ENCODE measurements at places on chromosomes 12 and 14.

GRCh38 chr12:32201976-32202375, 95.3 kb downstream of the BICD1 start:
- no peak for DNase-seq

GRCh38 chr12:29695026-29695425, 88.7 kb downstream of the TMTC1 start:
- DNase-seq: no peak

DNA sequence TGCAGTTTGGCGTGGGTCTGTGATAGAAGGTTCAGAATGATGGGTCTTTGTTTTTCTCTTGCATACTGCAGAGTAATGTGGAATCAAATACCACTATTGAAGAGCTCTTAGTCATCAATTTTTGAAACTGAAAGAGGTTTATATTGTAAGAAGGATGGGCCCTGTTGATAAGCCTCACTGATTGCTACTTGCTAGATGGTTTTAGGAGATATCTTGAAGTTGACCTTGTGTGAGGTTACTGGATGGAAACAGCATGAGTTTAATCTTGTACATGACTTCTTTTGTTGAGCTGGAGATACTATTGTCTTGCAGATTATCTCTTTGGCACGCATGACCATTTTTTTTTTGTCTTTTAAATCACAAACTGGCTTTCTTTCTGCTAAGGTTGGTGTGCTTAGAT, 13.8 kb downstream of the BICD1 start:
- no peak for DNase-seq

GRCh38 chr14:64465831-64466554, 694 bp downstream of the AKAP5 start:
- peak; percentile 58 for DNase-seq

GRCh38 chr14:85535321-85535720, 5.4 kb downstream of the FLRT2 start:
- no peak for DNase-seq

- no peak for DNase-seq
Measured at GRCh38 chr14:104925214-104925854, 655 bp downstream of the PLD4 start.

DNA sequence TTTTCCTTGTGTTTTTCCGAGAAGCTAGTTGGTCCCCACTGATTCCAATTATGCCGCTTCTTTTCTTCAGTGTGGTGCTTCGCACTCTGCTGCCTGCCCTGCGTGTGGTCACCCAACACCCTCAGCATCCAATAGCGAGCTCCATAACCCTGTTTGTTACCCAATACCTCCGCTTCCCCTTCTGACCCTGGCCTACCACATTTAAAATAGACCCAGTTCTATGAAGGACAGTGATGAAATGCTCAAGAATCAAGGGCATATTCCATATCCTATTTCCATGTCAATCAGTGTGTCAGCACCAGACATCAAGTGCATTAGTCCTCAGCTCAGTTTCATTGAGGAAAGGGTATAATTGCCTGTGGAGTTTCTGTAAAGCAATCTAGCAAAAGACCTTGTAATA, 9.5 kb downstream of the NDRG2 start:
- DNase-seq: no peak

- DNase-seq: no peak
Measured at GRCh38 chr12:78888568-78888967, 24.0 kb downstream of the SYT1 start.

DNA sequence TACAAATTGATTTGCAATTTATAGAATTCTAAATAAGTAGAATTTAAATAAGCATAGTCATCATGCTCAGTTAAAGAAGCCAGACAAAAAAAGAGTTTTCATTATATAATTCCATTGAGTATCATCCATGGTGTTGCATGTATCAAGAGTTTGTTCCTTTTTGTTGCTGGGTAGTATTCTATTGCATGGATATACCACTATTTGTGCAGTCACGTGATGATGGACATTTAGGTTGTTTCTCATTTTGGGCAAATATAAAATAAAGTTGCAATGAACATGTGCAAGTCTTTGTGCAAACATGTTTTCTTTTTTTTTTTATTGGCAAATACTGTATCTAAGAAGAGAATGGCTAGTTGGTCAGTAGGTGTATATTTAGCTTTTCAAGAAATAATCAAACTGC, 186.2 kb upstream of the FRMD6 start:
- no peak for DNase-seq

DNA sequence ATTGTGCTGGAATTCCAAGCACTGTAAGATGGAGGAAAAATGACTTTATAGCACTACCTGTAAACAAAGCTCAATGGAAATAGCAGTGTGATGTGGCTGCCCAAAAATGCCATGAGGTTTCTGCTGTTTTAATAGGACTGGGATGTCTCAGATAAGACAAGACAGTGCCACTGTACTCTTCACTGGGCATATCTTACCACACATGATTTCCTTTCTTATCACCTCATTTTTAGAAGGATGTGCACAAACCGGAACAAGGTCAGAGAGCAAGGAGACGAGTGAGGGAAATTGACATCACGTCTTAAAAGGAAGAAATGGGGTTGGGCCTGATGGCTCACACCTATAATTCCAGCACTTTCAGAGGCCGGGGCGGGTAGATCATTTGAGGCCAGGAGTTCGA, 38.4 kb upstream of the FGD4 start:
- no peak for DNase-seq

DNA sequence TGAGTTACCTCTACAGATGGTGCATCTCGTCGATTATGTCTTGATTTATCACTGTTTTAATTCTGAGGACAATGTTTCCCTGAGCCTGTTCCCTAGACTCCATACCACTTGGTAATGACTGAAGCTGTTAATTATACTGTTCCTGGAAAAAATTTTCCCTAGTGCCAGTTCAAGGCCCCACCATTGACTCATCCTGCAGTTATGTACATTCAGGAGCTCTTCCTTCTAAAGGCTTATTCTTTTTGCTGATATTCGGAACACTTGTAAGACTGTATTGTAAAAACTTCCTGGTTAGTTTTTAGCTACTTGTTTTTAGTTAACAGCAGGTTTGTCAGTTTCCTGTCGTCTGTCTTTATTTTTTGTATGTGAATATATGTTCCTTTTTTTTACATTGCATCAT, 30.4 kb upstream of the PPP2R5E start:
- DNase-seq: peak; percentile 11

GRCh38 chr12:110280392-110280778, 662 bp upstream of the ATP2A2 start:
- DNase-seq: no peak

DNA sequence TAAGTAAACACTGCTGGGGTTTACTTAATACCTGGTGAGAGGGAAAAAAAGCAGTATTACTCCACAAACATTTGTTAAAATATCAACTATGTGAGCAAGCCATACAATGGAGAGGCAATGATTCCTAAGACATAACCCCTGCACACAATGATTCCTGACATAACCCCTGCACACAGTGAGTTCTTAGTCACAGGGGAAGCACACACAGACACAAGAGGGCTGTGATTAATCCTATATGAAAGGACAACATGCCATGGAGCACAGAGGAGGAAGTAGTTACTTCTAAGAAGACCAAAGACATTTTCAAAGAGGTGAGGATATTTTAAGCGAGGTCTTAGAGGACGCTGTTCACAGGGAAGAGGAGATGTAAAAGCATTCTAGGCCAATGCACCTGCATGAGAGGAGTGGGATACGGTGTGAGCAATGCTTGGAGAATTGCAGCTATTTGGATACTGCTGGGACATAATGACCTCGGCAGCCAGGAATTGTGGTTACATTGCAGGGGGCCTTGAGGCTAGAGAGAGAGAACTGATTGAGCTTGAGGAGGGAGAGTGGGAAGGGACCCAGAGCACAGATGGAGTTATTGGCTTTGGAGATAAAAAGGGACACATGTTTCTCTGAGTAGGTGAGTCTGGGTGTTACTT, 211.9 kb downstream of the APAF1 start:
- no peak for DNase-seq

- no peak for DNase-seq
Measured at GRCh38 chr12:77882709-77883108, 52.0 kb downstream of the NAV3 start.

GRCh38 chr12:77343291-77343690, 277.9 kb upstream of the E2F7 start:
- no peak for DNase-seq

DNA sequence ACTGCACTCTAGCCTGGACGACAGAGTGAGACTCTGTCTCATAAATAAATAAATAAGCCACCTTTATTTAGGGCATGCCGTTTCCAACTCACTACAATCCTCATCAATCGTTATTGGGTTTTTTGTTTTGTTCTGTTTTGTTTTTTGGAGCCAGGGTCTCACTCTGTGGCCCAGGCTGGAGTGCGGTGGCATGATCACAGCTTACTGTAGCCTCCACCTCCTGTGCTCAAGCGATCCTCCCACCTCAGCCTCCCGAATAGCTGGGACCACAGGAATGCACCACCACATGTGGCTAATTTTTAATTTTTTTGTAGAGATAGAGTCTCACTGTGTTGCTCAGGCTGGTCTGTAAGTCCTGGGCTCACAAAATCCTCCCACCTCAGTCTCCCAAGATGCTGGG, 3.6 kb upstream of the ANAPC5 start:
- DNase-seq: no peak

DNA sequence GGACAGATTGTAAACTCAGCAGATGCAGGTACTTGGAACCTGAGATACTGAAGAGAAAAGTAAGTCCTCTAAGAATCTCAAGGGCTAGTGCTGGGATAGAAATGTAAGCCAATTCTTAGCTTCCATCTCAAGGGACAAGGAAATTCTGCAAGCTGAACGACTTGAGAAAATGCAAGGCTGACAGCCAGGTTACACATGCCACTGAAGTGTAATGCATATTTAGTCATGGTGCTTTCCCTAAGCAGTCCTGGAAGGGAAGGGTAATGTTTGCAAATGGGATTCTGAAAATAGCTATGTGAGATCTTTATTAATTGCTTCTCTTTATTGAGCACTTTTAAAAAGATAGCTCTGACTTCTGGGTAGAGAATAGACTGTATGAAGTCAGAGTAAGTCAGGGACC, 402.7 kb upstream of the SEL1L start:
- DNase-seq: no peak

GRCh38 chr12:33533527-33533926, 93.9 kb upstream of the SYT10 start:
- DNase-seq: no peak

GRCh38 chr12:130126023-130126432, 36.2 kb upstream of the FZD10 start:
- no peak for DNase-seq

DNA sequence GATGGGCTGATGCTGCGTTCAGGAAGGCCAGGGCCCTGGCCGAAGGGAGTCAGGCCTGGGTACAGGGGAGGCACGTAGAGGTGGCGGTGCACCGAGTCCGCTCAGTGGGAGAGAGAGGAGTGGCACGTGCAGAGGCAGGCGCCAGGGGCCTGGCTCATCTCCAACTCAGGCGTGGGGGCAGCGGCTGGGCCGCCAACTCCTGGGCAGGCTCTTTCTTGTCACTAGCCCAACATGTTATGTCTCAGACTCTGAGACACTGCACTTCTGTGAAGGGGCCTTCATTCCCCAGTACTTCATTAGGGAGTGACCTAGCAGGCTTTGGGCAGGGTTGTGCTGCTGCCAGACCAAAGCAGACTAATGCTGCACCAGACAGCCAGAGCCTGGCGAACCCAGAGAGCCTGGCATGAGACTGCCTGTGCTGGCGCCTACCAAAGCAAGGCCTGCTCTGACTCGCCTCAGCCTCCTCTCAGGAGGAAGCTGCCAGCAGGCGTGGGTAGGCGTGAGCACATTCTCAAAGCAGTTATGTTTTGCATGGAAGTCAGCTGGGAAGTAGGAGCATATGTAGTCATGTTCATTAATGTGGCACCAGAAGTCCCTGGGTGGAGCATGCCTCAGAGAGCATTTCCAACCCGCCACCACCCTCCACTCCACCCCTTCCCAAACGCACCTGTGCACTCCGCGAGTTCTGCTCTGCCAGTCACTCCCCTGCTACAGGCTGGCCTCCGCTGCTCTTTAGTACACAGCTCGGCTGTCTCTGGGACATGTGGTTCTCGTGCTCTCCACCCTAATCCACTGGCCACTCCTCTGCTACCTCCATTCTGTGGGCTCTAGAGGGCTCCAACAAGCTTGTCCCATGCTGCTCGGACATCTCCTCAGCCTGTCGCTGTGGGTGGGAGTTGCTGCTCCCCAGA, 9.7 kb downstream of the CKB start:
- no peak for DNase-seq

DNA sequence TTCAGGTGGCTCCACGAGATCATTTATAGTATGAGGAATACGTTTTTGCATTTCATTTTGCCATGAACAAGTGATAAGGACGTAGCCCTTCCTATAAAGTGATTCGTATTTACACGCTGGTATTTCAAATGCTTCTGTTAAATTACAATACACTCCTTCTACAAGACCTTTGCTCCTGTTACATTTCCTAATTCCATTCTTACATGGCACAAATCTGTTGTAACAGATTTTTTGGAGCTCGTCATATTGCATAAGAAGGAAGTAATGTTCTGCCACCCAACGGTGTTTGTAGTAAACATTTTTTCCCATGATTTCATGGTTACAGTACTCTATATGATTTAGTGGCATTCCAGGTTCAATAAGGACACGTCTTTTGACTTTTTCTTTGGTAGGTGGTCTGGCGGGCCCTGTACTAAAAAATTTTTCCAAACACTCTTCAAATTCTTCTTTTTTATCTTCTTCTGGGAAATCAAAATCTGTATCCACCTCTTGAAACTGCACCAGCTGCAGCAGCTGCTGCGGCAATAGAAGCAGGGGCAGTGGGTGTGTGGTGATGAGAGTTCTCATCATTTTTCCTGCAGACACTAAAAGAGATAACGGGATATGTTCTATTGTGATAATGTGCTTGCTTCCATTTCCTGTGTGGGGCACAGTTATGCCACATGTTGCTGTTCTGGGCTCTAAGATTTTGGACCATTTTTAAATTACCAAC, 4.2 kb downstream of the RNASE9 start:
- DNase-seq: no peak

DNA sequence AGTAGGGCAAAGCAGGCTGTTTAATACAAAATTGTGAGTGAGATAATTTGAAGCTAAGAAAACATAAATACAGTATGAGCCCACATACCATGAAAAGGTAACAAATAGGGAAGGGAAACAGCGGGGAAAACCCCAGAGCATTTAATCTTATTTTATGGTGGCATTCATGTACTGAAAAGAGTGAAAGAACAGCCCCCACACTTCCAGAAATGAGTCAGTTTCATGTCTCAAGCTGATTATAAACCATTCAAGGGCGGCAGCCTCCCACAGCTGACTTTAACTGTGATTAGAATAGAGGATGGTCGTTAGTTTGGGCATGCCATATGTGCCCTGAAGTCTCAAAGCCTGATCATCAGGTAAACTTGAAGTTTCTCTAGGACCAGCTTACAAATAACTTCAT, 64.5 kb downstream of the FOXG1 start:
- DNase-seq: no peak
